Neural progenitor cell (in vitro differentiated cells): ENCODE measurements at places on chromosomes 7 and 10. TPM values are rescaled to one million over a fixed set of nuclear protein-coding genes. Genes with fewer than 3 reads are reported as not detected.

Gene LIPF
- not detected in 2 replicates for total RNA-seq

DNA sequence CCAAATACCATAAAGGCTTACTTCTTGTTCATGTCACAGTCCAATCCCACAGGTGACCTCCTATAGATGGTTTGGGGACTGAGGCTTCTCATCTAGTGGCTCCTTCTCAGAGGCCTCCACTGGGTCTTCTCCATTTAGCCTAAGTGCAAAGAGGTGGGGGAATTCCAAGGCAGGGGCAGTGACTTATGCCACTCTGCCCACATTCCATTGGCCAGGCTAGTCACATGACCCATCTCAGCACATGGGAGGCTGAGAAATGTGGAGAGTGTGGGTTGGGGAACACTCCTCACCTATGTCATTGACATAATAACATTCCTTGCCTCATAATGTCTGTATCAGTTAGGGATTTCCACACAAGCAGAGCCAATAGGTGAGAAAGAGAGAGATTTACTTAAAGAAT, 104.3 kb upstream of the PLXNA4 start:
- H3K27me3 ChIP-seq = no peaks in the 10 kb centered on the region
- DNase-seq = no peak
- no peak overlapping the region for H3K4me3 ChIP-seq
- H3K4me1 ChIP-seq = peaks cover 6% of the 10 kb centered on the region
- H3K27ac ChIP-seq = no peak overlapping the region

GRCh38 chr10:131396121-131397050, 84.9 kb upstream of the TCERG1L start:
- H3K27ac ChIP-seq = no peak overlapping the region
- H3K36me3 ChIP-seq = no peaks in the 10 kb centered on the region
- H3K4me3 ChIP-seq = no peak overlapping the region
- peaks cover 8% of the 10 kb centered on the region for H3K4me1 ChIP-seq

- no peaks in the 10 kb centered on the region for H3K27me3 ChIP-seq
- no peaks in the 10 kb centered on the region for H3K36me3 ChIP-seq
- DNase-seq = no peak
Observed at GRCh38 chr10:71078454-71079145, 133.8 kb upstream of the UNC5B start.

Gene PRR15
- total RNA-seq = 0.77 and 1.7 TPM in 2 replicates

- DNase-seq = no peak
- peaks cover 6% of the 10 kb centered on the region for H3K4me1 ChIP-seq
- H3K36me3 ChIP-seq = no peaks in the 10 kb centered on the region
- no peaks in the 10 kb centered on the region for H3K27me3 ChIP-seq
Observed at GRCh38 chr7:50981743-50982142, 199.0 kb upstream of the GRB10 start.

Gene POM121
- 5.8 and 10.4 TPM in 2 replicates for total RNA-seq

Gene LIPN
- not detected in 2 replicates for total RNA-seq

Gene EN2
- total RNA-seq = not detected in 2 replicates

DNA sequence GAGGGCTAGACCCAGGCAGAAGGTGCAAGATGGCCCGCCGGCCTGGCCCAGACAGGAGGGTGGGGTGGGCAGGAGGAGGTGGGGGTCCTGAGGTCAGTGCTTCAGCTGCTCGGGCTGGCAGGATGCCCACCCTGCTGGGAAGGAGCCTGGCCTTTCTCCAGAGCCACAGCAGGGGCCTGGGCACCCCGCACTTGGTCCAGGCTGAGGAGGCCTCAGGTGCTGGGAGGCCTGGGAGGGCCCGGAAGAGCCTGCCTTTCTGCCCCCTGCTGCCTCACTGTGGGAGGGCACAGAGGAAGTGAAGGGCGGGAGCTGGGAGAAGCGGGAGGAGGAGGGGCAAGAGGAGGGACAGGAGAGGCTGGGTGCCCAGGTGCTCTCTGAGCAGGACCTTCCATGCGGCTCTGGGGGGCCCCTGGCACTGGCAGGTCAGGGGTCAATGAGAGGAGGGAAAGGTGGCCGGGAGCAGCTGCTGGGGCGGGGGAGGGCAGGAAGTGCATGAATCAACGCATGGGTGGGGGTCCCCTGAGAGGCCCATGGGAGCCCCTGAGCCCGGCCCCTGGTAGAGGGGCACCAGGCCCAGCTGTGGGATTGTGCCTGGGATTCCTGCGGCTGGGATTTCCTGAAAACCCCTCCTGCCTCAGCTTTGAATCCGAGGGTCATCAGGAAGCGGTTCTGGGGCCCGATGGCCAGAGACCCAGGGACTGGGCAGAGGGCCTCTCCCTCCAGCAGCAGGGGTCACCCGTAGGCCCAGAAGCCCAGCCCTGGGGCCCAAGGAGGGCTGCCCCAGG, 49.9 kb downstream of the PWWP2B start:
- H3K4me1 ChIP-seq = peaks cover 27% of the 10 kb centered on the region

- H3K36me3 ChIP-seq = no peaks in the 10 kb centered on the region
- peaks cover 11% of the 10 kb centered on the region for H3K4me1 ChIP-seq
- H3K4me3 ChIP-seq = no peak overlapping the region
- H3K27me3 ChIP-seq = no peaks in the 10 kb centered on the region
- no peak overlapping the region for H3K27ac ChIP-seq
- DNase-seq = no peak
Observed at GRCh38 chr7:2953099-2953498, 90.6 kb downstream of the CARD11 start.

GRCh38 chr7:47376991-47377616, 204.8 kb downstream of the TNS3 start:
- H3K4me3 ChIP-seq = no peak overlapping the region
- no peaks in the 10 kb centered on the region for H3K36me3 ChIP-seq
- peaks cover 24% of the 10 kb centered on the region for H3K4me1 ChIP-seq
- H3K27me3 ChIP-seq = no peaks in the 10 kb centered on the region
- DNase-seq = no peak

GRCh38 chr7:55026867-55027490, 8.2 kb downstream of the EGFR start:
- H3K27me3 ChIP-seq = peaks cover 11% of the 10 kb centered on the region
- no peaks in the 10 kb centered on the region for H3K4me1 ChIP-seq
- no peak for DNase-seq

DNA sequence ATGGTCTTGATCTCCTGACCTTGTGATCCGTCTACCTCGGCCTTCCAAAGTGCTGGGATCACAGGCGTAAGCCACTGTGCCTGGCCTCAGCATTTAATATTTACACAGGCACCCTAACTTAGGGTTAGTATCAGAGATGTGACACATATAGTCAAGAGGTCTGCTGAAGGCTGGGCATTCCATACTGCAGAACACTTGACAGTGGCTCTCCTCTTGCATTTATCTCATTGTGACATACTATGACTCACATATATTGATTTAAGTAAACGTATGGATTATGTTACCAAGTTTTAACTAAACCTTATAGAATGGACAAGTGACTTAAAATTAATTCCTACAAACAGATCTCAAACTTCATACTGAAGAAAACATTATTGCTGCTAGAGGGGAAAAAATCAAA, 36.6 kb downstream of the BRAF start:
- H3K27ac ChIP-seq = no peak overlapping the region
- no peak for DNase-seq
- no peaks in the 10 kb centered on the region for H3K27me3 ChIP-seq
- no peaks in the 10 kb centered on the region for H3K36me3 ChIP-seq

- no peaks in the 10 kb centered on the region for H3K36me3 ChIP-seq
- H3K27me3 ChIP-seq = no peaks in the 10 kb centered on the region
- no peak for DNase-seq
- peaks cover 6% of the 10 kb centered on the region for H3K4me1 ChIP-seq
Observed at GRCh38 chr10:8146650-8147049, 92.2 kb downstream of the GATA3 start.

GRCh38 chr10:35505241-35505873, 99.8 kb upstream of the GJD4 start:
- H3K36me3 ChIP-seq = no peaks in the 10 kb centered on the region
- H3K27ac ChIP-seq = no peak overlapping the region
- peaks cover 20% of the 10 kb centered on the region for H3K4me1 ChIP-seq
- no peak overlapping the region for H3K4me3 ChIP-seq

DNA sequence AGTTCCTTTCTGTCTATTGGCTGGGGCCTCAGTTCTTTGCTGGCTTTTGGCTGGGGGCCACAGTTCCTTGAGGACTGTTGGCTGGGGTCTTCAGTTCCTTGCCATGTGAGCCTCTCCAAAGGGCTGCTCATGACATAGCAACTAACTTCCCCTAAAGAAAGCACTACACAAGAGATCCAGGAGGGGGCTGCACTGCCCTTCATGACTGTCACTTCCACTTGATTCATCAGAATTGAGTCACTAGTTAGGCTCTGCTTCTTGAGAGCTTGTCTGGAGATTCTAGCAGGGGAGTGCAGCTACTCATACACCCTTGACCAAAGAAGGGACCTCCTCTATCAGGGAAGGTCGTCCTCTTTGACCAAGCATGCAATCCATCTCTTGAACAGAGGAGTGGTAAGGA, 38.0 kb upstream of the MKX start:
- no peaks in the 10 kb centered on the region for H3K4me1 ChIP-seq
- no peaks in the 10 kb centered on the region for H3K27me3 ChIP-seq
- no peaks in the 10 kb centered on the region for H3K36me3 ChIP-seq
